ENCODE measurements at places on chromosomes 4 and X.

- no peak for DNase-seq
Observed at GRCh38 chr4:76017056-76017686, 6.1 kb downstream of the CXCL10 start.

DNA sequence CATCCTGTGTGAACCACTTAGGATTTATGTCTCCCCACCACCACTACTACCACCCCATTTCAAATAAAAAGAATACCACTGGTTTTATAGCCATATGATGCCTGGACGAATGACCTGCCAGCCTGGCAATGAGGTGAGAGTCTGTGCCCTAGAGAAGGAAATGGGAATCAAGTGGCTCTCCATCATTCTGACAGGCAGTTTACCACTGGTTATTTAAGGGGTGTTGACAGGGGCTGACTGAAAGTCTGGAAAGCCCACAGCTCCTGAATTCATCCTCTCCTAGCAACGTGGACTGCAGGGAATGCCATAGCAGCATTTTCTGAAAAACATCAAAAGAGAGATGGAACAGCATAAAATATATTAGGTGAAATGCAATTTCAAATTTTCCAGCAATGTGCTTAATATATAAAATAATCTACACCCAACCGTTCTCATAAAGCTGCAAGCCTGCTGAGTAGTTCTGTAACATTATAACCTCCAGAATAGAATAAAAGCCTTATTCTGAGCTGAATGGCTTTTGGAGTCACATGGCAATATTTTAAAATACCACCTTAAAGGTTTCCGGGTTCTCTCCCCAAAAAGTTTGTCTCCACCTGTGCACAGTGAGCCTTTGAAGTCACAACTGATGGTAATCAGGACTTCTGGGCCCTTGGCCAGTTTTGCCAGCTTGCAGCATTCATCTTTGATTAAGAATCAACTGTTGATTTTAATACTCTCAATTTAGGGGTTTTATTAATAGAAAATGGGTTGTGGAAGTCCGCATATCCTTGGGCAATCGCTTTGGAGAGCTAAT is 121.5 kb downstream of the DCTD start:
- no peak for DNase-seq

GRCh38 chr4:143372093-143372915 is 35.6 kb downstream of the GAB1 start:
- no peak for DNase-seq

GRCh38 chrX:6852869-6853268 is 294.6 kb upstream of the STS start:
- DNase-seq: no peak

- DNase-seq: no peak
Observed at GRCh38 chr4:183635321-183635720, 23.7 kb downstream of the RWDD4 start.

GRCh38 chr4:119238068-119238722 is 25.7 kb downstream of the USP53 start:
- DNase-seq: no peak

DNA sequence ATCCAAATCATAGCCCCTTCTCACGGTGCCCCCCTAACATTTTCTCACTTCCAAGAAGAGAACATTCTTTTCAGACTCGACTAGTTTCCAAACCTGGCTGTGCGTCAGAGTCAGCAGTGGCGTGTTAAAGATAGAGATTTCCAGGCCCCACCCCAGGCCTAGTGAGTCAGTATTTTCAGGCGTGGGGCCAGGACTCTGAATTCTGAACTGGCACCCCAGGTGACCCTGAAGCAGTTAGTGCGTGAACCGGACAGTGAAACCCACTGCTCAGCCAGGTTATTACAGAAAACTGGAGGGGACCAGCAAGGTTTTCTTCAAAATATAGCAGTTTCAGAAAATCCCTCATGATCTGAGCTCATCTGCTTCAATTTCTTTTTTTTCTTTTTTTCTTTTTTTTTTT is 35.0 kb upstream of the BCOR start:
- peak; percentile 92 for DNase-seq

- DNase-seq: no peak
Observed at GRCh38 chr4:154491341-154492271, at the start of gene DCHS2. Gene DCHS2, minus strand, starts transcription at chr4:154491799. Its CDS starts 444 bp downstream, at chr4:154491355.

- no peak for DNase-seq
Observed at GRCh38 chr4:76892601-76893000, 5.3 kb downstream of the SOWAHB start.

GRCh38 chr4:167100120-167100519 is 134.2 kb downstream of the SPOCK3 start:
- DNase-seq: no peak

GRCh38 chr4:37882665-37883296 is 8.1 kb upstream of the TBC1D1 start:
- DNase-seq: no peak

GRCh38 chrX:148316446-148316845 is 184.0 kb upstream of the AFF2 start:
- no peak for DNase-seq

GRCh38 chrX:12961196-12961718 is 13.7 kb upstream of the TMSB4X start:
- DNase-seq: no peak

DNA sequence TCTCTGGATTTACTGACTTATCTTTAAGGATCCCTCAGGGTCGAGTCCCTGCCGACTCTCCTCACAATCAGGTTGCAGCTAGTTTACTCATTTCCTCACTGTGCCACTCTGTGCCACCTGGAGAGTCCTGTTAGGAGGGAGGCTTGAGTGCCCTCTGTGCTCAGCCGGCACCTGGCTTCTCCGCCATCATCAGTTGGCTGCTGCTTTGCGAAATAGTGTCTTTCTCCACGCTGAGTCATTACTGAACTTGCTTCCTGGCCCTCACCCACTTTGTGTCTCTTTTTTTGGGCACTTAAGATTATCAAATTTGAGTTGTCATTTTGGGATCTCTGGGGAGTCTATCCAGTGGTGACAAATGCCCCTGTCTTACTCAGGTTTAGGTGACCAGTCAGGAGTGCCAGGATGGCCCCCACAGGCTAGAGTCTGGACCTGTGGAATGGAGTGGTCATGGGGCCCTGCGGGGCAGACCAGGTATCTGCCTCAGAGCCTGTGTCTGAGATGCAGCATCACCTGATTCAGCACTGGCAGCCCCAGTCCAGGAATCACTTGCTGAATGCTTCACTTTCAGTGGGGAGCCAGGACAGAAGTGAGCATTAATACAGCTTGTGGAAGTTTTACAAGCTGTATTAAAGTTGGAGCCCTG is 37.7 kb downstream of the JADE1 start:
- DNase-seq: no peak

DNA sequence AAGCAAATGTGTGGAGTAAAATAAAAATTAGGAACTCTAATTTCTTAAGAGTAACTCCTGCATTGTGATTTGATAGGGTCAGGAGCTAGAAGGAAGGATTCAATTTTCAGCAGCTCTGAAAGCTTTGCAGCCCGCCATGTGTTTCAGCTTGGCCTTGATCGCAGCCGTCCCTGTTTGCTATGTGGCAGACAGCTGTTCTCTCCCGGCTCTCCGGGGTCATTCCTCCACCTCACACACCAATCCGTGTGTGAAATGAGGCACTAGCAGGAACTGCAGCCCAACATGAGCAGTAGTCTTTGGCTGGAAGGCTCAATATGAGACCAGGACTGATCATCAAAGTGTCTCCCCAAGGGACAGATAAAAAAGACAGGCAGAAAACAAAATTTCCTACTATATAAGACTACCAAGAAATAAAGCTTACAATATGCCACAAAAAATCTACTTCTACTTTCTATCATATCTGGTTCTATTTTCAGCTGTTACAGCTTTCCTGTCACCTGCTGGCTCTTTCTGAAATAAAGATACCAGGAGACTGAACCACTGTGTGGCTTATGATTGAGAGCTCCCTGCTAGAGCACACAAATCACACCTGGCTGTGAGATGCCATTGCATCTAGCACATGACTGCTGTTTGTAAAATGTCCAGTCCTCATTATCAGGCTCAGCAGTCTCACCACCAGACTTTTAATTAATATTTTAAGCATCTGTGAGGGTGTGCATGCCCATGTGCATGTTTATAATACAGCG is 44.1 kb upstream of the SEC24B start:
- DNase-seq: no peak

DNA sequence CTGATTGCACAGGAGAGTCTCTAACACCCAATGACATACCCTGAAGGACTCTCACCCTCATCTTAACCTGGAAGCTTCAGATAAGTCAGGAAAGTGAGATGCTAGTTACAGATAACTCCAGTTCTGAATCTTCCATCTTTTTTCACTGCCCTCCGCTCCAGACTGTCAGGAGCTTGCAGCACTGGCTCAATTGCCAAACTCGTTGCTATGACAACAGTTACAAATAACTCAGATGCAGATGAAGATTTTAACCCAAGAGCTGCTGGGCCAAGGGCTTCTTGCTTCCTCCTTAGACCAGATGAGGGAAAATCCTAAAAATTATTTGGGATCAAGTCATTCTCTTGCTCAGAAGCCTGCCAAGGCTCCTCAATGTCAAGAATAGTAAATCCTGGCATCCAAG is 109.1 kb upstream of the HUWE1 start:
- no peak for DNase-seq

GRCh38 chr4:88609387-88609786 is 17.1 kb downstream of the HERC3 start:
- no peak for DNase-seq

- peak; percentile 48 for DNase-seq
Observed at GRCh38 chr4:184343502-184344177, 126.0 kb upstream of the ENPP6 start.

GRCh38 chr4:61984260-61984909 is 784.3 kb downstream of the ADGRL3 start:
- DNase-seq: no peak

- no peak for DNase-seq
Observed at GRCh38 chrX:97167333-97167732, 283.6 kb downstream of the RPA4 start.

DNA sequence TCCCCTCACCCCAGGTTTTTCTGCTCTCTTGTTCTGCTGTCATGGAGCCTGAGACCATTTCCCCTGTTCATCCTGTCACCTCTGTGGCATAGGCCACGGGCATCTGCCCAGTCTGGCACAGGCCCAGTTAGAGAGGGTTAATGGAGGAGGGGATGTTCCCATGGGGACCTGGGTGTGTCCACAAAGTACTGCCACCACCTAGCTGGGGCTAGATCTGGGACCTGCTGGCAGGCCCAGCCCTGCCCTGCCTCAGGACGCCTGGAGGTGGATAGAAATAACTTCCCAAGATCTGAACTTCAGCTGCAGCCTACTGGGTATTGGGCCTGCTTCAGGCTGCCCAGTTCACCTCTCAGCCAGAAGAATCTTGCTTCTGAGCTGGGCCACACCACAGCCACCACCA is 13.5 kb downstream of the EFNB1 start:
- no peak for DNase-seq

GRCh38 chrX:115459883-115460880 is 100.8 kb upstream of the PLS3 start:
- no peak for DNase-seq

DNA sequence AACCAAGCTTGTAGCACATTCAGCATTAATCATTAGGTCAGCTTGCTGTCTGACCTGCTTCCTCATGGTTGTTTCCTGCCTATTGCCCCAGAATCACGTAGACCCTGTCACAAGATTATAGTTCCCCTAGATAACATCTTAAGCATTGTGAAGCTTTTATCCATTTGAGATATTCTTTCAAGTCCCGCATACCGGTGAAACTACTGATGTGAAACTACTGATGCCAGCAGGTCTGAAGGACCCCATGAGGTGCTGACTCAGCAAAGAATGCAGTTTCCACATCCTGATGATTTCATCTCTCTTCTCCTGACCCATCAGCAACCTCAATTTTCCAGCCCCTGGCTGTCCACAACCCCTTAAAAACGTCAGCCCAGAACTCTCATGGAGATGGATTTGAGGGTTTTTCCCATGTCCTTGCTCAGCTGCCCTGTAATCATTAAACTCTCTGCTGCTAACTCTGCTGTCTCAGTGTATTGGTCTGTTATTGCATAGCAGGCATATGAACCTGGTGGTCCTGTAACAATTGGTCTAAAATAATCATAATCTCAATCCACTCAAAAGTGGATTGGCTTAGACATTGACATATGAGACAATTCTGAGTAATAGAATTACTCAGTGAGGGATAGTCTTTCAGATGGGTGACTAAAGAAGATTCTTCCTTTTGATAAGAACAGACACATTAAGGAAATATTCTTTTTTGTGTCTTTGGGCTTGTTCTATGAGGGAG is 26.3 kb upstream of the UBA6 start:
- DNase-seq: no peak

DNA sequence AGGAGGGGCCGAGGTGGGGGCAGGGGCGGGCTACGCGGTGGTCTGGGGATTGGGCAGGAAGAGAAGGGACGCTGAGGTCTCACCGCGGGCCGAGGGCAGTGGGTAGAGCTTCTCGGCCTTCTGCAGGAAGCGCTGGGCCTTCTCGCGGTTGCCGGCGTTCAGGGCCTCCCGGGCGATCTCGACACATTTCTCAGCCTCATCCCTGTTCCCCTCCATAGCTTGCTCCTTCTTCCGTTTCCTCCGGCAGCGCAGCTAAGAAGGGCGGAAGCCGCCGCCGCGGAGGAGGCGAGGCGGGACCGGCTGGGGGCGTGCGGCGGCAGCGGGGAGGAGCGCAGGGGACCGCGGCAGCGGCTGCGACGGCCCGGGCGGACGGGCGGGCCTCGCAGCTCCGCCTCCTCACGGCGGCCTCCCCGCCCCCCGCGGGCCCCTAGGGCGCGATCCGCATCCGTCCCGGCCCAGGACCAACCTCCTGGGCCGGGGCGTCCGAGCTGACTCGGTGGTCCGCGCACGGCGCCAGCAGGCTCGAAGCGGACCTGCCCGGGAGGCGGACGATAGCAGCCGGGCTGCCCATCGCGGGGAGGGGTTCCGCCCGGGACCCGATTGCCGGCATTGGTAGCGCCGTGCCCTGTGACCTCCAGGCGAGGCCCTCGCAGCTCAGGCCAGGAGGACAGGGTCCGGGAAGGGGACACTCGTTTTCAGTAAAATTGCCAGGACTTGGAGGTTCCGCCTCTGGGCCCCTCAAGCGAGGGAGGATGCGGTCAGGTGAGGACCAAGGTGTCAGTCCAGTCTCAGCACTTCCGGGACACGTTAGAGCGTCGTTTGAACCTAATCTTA is at the start of gene DNAJB14:
DNAJB14 (minus strand) TSS at position 263 of the 834 bp plus-strand sequence; CDS start at position 216, 47 bp downstream.
- DNase-seq: no peak

- DNase-seq: no peak
Observed at GRCh38 chrX:44314259-44314734, 29.2 kb downstream of the EFHC2 start.

DNA sequence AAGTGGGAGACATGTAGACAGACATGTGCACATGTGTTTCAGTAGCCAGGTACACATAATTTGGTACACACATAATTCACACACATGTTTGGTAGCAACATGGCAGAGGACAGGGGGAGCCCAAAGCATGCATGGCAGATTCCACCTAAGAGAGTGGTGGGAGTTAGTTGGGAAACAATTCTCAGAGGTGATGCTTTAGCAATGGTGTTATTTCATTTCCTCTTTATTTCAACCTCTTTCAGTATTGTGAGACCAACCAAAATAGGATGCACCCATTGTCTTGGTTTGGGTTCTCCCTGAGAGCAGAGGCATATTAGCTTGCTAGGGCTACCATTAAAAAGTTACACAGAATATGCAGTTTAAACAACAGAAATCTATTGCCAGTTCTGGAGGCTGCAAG is 92.2 kb upstream of the ANXA3 start:
- no peak for DNase-seq

- DNase-seq: no peak
Observed at GRCh38 chrX:65723706-65724105, 56.3 kb downstream of the MSN start.

GRCh38 chr4:179353786-179354185 is 1911.5 kb upstream of the AGA start:
- no peak for DNase-seq

Data from ascending aorta (tissue), 2 donors.